Hematopoietic multipotent progenitor cell treated with erythropoietin and hydrocortisone succinate and interleukin-3 and kit ligand, for 6 days (in vitro differentiated cells): ENCODE measurements at places on chromosomes 5 and 9.

DNA sequence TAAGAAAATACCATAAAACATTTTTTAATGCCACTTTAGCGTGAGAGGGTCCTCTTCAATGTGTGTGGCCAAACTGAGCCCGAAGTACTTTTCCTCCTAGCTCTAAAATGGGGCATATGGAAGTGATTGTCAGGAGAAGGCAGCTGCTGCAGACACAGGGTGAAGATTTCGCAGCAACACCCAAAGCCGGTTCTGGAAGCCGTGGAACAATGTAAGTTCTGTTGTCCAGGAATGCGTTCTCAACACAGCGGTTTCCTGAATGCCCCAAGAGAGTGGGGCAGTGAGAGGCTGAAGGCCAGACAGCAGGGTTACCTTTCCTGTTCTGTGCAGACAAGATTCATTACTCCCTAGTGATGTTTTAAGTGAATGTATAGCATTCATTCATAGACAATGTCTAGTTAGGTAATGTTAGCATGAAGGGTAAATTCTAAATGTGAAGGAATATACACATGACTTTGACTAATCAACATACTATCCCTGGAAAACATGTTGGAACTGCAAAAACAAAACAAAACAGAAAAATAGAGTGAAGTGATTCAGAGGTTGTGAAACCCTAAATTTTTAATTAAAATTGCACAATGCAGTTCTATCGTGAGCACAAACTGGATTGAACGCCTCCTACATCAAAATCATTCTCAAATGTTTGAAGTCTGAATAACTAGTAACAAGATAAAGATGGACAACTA lies 197.0 kb upstream of the SEMA6A start:
- DNase-seq = no peak

DNA sequence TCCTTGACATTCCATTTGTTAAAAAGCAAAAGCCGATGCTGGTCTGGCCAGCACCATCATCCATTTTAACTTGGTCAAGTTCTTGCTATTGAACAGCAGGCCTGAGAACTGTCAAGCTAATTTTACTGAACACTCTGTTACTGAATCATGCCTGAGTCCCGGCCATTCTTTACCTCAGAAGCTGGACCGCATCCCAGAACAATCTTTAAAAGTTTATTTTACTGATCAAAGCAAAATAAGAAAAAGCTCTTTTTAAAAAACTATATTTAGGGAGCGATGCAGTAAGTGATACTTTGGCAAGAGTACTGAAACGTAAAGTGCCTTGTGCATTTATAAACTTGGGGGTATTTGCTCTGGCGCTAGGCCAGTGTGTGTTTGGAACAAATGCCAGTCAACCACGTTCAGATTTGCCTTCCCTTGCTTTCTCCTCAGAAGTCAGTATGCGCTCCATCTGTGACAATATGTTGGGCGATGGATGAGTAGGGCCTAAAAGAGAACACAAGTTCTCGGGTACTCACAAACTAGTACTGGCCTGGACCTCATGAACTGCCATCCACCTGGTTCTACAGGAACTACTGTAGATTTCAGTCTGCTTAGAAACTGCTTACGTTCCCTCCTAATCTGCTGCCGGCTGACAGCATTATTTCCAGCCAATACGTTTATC lies 161.9 kb downstream of the MAPKAP1 start:
- DNase-seq = no peak

DNA sequence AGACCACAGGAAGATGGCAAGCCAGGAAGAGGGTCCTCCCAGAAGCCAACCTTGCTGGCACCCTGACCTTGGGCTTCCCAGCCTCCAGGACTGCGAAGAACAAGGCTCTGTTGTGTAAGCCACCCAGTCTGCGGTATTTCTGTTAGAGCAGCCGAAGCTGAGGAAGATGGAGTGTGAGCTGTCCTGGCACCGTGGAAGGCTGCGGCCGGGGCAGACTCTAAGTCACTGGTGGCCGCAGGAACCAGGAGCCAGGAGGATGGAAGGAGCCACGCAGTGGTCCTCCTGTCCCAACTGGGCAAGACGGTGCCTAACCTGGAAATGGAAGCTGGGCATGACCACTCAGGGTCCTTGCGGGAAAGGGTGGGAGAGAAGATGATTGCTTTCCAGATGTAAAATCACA lies 89.1 kb downstream of the ZNF354C start:
- DNase-seq = no peak

DNA sequence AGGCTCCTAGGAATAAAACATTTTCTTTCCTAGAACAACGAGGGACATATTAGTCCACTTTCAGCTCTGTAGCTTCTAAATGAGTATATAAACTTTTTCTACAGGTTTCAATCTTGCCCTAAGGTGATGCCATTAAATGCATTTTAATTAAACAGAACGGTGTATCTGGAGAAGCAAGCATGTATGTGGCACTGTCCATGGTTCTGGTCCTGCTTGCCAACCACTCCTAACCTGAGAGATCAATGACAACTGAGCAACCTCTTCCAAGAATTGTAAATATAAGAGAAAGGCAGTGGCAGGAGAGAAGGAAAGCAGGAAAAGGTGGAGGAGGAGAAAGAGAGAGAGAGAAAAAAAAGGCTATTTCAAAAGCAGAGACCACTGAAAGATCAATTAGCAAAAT lies 95.6 kb upstream of the SPOCK1 start:
- DNase-seq = peak; percentile 20

DNA sequence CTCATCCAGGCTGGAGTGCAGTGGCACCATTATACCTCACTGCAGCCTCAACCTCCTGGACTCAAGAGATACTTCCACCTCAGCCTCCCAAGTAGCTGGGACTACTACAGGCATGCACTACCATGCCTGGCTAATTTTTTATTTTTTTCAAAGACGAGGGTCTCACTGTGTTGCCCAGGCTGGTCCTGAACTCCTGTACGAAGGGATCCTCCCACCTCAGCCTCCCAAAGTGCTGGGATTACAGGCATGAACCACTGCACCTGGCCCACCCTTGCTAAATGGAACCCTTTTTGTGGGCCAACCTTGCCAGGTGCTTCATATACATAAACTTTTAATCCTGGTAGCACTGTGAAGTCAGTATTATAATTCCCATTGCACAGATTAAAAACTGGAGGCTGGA lies 1.0 kb downstream of the GRHPR start:
- no peak for DNase-seq

DNA sequence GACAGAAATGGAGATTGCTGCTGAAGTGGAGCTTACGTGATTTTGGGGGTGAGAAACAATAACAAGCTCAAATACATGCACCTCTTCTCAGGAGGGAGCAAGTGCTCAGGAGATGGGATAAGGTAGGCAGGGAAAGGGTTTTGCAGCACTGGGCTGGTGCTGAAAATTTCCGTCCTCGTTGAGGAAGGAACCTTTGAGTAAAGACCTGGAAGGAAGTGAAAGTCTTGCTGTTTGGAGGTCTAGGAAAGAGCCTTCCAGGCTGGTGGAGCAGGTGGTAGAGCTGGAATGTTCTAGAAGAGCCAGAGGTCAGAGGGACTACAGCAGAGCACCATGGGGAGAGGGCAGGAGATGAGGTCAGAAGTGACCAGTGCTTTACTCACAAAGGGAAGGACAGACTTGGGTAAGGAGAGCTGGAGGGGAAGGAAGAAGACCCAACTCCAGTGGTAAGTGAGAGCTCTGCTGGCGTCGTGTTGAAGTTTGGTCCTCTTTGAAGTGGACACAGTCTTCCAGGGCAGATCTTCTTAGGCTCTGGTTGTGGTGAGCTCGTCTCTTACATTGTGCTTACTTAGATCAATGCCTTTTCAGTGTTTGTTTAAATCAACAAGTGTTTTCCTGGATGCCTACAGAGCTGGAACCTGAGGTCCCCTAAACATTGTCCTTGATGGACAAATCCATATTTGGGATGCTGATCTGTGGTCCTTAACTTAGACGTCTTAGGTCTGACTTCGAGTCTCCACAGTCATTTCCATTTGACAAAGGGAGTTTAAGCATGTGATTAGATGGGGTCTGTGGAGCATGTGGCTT lies 21.0 kb downstream of the ANKRD33B start:
- no peak for DNase-seq
